K562 (cell line): ENCODE measurements at places on chromosomes 16 and 17. TPM values are rescaled to one million over a fixed set of nuclear protein-coding genes. Genes with fewer than 3 reads are reported as not detected.

DNA sequence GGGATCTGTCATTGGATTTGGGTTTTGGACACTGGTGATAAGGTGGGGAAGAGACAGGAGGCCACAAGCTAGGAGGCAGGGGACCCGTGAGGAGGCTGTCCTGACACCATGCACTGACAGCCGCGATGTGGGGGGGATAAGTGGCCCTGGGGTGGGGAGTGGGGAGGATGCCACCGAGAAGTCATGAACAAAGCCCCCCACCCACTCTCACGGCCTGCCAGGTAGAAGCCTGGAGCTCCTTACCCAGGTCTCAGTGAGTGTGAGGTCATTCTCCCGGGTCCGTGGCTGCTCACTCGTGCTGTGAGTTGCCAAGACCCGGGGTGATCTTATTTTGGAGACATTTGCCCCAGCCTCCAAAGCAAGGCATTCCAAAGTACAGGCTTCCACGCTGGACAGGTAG lies 165.9 kb upstream of the TNRC6C start:
- DNase-seq, result no peak

DNA sequence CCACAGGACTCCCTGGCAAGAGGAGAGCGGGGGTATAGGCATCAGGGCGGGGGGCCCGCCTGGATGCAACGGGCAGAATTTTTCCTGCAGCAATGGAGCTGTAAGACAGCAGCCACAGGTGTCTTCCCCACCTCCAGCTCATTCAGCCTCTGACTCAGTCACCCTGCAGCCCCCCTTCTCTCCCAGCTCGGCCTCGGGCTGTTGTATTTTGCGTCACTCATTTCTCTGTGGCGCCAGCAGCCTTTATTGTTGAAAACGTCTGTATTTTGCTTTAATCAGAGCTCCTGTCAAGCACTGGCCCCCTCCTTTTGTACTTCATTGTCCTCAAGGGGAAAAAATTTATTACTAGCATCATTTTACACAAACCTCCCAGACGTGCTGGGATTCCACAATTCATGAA lies 117.7 kb downstream of the WSCD1 start:
- no peak for DNase-seq

DNA sequence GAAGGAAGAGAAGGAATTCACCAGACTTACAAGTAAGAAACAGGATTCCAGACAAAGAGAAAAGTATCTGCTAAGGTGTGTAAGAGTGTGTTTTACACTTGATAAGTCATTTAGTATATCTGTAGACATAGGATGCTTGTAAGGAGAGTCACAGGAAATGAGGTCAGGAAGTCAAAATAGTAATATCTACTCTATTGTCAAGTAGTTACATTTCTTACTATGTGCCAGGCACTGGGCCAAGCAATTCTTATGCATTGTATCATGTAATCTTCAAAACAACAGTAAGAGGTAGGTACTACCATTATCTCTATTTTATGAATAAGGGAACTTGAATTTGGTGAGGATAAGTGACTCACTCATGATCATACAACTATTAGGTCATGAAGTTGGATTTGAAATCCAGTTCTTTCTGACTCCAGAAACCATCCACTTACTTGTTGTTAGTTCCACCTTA lies 129.1 kb downstream of the SNX11 start:
- no peak for DNase-seq

The XYLT2 gene
- polyA plus RNA-seq, result 7.3 and 8.0 TPM in 2 replicates

The FBXW10B gene
- 1.3 TPM in 1 of 2 replicates, not detected in the other for polyA plus RNA-seq

GRCh38 chr16:11256661-11257130 lies 692 bp upstream of the SOCS1 start:
- peak; percentile 67 for DNase-seq

- DNase-seq, result no peak
Observed at GRCh38 chr17:1110862-1111598, 68.8 kb downstream of the ABR start.

The RBFOX1 gene
- polyA plus RNA-seq, result not detected in 2 replicates

GRCh38 chr17:43210576-43210975 lies 1.1 kb upstream of the TMEM106A start:
- DNase-seq, result no peak

DNA sequence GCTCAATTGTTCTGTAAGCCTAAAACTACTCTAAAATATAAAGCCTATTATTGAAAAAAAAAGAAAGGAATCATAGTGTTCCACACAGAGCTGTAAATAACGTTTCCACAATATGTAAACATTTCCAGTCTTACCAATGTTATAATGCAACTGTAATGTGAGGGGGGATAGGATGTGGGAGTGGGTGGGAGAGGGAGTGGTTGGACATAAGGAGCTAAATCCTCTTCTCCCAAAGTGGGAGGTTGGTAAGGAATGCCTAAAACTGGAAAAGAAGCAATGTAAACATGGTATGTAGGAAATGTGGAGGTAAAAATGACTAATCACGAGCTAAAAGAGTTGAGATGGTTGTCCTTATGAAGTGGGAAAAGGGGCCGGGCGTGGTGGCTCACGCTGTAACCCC lies 17.6 kb upstream of the SBK1 start:
- DNase-seq, result no peak

GRCh38 chr17:45425984-45426413 lies 6.7 kb downstream of the ARHGAP27 start:
- no peak for DNase-seq

The C17orf100 gene
- 1.7 and 1.8 TPM in 2 replicates for polyA plus RNA-seq

- peak; percentile 35 for DNase-seq
Observed at GRCh38 chr17:39026980-39027451, 59.8 kb upstream of the FBXO47 start.

- DNase-seq, result no peak
Observed at GRCh38 chr16:19757762-19758595, 39.9 kb downstream of the IQCK start.

The FNDC8 gene
- polyA plus RNA-seq, result not detected in 2 replicates

DNA sequence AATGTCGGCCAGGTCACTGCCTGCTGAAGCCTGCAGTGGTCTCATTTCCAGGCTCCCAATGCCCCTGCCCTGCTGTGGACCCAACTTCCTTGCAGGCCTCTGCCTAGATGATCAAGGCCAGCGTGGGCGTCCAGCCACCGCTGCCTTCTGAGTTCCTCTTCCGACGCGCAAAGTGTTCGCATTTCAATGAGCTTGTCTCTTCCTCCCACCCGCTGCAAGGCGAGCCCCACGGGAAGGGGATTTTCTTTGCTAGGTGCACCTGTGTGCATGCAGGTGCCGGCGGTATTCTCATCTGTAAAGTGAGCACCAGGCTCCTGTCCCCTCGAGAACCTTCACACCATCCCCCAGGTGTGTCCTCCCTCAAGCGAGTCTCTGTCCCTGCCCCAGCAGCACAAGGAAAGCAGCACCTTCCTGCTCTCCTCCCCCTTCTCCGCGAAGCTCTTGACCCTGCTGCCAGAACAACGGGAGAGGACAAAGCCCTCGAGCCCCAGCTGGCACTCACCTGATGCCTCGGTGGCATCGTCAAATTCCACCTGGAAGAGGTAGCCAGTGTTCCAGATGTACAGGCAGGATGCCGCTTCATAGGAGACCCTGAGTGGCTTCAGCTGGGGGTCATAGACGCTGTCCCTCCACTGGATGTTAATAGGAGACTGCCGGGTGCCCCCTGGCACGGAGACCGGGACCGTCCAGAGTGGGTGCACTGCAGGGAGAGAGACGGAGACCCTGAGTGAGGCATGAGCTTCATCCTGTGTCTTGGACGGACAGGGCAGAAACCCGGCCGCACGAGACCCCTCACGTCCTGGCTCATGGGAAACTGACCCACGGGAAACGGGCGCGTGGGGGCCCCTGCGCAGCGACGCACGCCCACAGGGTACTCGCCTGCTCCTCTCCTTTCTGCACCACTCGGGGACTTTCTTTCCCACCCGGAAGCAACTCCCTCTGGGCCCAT lies 9.8 kb downstream of the CA5A start:
- DNase-seq, result no peak

The YPEL3 gene
- polyA plus RNA-seq, result 8.6 and 15.0 TPM in 2 replicates

DNA sequence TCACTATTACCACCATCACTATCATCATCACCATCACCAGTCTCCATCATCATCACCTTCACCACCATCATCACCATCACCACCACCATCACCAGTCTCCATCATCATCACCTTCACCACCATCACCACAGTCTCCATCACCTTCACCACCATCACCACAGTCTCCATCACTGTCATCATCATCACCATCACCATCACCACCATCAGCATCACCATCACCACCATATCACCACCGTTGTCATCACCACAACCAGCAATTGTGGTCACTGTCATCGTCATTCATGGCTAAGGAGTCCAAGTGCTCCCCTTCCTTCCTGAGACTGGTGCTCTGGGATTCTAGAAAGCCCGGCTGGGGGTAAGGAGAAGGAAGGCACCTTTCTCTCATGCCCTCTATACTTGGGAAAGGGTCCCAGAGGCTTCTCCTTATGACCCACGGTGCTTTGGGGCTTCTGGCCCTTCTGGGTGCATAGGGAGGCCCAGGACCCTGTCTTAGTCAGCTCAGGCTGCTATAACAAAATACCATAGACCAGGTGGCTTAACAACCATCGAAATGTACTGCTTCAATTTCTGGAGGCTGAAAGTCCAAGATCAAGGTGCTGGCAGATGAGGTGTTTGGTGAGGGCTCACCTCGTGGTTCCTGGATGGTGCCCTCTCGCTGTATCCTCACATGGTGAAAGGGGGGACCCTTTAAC lies 93.4 kb upstream of the GSE1 start:
- no peak for DNase-seq

DNA sequence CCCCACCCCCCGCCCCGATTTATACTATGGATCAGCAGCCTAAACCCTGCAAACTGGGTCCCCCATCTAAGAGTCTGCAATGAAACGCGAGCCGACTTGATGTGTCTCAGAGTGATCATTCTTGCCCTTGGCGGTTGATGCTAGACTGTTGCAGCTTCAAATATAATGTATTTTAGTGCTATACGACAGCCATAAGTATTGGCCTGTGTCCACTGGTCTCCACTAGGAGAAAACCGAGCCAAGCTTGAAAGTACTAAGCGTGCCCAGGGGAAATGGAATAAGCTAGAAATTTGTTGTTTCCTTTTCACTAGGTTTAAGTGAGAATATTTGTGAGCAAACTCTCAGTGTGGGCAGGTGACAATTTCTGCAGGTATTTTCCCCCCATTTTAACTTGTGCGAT lies 711.2 kb downstream of the MAF start:
- DNase-seq, result no peak

GRCh38 chr17:80422276-80422675 lies 7.3 kb downstream of the ENDOV start:
- DNase-seq, result no peak

- no peak for DNase-seq
Observed at GRCh38 chr16:56617212-56618085, 8.1 kb upstream of the MT1E start.

- no peak for DNase-seq
Observed at GRCh38 chr16:86726340-86726739, 148.0 kb downstream of the FOXL1 start.

The CEMP1 gene
- polyA plus RNA-seq, result 0.05 TPM in 1 of 2 replicates, not detected in the other

GRCh38 chr17:43676471-43676870 lies 14.7 kb upstream of the MEOX1 start:
- no peak for DNase-seq

DNA sequence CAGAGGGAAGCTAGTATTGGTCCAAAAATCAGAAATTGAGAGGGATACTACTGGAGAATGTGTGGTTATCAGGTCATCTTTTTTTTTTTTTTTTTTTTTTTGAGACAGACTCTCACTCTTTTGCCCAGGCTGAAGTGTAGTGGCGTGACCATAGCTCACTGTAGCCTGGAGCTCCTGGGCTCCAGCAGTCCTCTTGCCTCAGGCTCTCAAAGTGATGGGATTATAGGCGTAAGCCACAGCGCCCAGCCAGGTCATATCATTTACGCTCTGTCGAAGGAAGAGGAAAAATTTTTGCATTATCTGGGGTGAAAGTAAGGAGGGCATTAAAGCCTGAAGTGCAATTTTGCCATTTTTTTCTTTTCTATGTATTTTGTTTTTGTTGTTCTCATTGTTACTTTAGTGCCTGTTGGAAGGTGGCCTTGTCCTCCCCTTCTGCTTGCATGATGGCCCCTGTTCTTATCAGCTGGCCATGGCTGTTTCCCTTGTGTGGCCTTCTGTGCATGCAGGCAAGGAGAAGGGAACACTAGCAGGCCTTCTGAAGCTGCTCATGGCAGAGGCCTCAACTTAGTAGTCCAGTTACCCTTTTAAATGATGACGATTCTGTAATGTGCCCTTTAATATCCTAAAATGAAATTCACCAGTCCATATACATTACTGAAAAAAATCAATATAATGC lies 118.3 kb downstream of the SPECC1 start:
- no peak for DNase-seq

The CRHR1 gene
- polyA plus RNA-seq, result 0.05 TPM in 1 of 2 replicates, not detected in the other

The MEIOB gene
- 136 and 153 TPM in 2 replicates for polyA plus RNA-seq

- peak; percentile 93 for DNase-seq
Observed at GRCh38 chr17:80008383-80008840, 27.3 kb downstream of the TBC1D16 start.

- peak; percentile 64 for DNase-seq
Observed at GRCh38 chr16:48366165-48367093, 18.8 kb downstream of the SIAH1 start.

- no peak for DNase-seq
Observed at GRCh38 chr17:6503641-6504195, 52.6 kb downstream of the PITPNM3 start.

The KRT40 gene
- polyA plus RNA-seq, result not detected in 2 replicates

The BOLA2 gene
- 84.5 and 91.9 TPM in 2 replicates for polyA plus RNA-seq

The KIF2B gene
- not detected in 2 replicates for polyA plus RNA-seq

The PRAC2 gene
- polyA plus RNA-seq, result not detected in 2 replicates

DNA sequence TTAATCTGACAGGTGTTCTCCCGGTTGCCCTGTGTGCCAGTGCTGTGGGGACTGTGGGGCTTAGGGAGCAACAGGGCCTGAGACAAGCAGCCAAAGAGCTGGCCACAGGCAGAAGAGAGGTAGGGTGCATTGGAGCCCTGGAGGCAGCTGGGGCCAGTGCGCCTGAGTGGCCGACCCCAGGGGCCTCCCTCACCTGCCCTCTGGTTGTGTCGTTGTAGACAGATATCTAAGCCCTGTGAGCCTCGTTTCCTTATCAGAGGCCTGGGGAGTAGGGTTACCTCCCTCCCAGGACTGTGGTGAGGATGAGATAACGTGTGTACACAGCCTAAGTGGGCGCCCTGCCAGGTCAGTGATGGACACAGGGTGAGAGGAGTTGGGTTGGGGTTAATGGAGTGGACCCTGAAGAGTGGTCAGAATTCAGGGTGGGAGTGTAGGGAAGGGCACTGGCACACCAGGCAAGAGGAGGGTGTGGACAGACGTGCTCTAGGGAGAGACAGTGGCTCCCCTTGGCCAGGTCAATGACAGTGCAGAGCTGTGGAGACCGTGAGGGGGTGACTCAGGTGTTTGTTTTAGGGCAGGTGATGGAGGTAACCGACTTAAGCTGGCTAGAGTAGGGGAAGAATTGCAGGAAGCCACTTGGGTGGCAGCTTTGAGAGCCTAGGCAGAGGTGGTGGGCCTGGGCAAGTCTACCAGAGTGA lies 3.4 kb downstream of the NARF start:
- peak; percentile 72 for DNase-seq

- no peak for DNase-seq
Observed at GRCh38 chr16:26195225-26195624, 503.5 kb downstream of the HS3ST4 start.

GRCh38 chr17:35541434-35541833 lies 4.0 kb upstream of the SLFN12L start:
- DNase-seq, result no peak

The MYCBPAP gene
- not detected in 2 replicates for polyA plus RNA-seq

GRCh38 chr17:69523244-69523861 lies 108.9 kb downstream of the MAP2K6 start:
- peak; percentile 7 for DNase-seq
